ENCODE measurements at places on chromosomes 4 and X.

GRCh38 chr4:26074712-26075430 is 160.9 kb downstream of the SMIM20 start:
- no peak for DNase-seq

DNA sequence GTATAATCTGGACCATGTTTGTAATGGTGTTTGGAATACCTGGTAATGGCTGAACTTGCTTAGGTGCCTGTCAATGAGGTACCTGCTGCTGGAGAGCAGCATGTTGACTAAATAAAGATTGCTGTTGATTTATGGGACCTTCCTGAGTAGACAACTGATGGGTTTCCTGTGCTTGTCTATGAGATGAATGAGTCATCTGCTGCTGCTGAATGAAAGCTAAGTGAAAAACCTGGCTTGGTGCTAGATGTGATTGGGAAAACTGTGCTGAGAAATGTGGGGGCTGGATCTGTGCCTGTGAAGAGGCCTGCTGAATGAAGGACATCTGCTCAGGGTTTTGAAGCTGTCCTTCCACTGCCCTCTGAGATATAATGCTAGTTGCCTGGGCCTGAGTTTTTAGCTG is 69.6 kb downstream of the WNK3 start:
- DNase-seq, result no peak

- DNase-seq, result no peak
Measured at GRCh38 chrX:46687619-46688018, 71.3 kb downstream of the SLC9A7 start.

GRCh38 chr4:2929469-2929868 is 33.7 kb downstream of the NOP14 start:
- no peak for DNase-seq

- DNase-seq, result peak; percentile 70
Measured at GRCh38 chr4:133147921-133148689, 989 bp upstream of the PCDH10 start.

DNA sequence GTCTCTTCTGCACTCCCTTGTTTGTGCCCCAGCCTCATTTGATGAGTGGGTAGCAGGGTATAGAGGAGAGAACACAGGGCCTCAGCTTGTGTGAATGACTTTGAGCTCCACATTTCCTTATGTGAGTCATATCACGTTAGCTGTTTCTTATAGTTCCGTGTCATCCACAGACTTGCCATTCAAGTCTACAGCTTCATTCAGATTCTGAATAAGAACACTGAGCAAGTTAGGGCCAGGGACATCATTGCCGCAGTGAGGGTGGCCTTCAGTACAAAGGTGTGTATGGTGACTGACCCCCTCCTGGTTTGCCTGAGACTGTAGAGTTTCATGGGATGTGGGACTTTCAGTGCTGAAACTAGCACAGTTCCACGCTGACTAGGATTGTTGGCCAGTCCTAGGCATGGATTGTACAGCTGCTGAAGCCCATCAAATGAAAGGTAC is 23.6 kb downstream of the KLF3 start:
- DNase-seq, result no peak

- peak; percentile 10 for DNase-seq
Measured at GRCh38 chrX:58025979-58026378, 115.7 kb upstream of the ZXDA start.

DNA sequence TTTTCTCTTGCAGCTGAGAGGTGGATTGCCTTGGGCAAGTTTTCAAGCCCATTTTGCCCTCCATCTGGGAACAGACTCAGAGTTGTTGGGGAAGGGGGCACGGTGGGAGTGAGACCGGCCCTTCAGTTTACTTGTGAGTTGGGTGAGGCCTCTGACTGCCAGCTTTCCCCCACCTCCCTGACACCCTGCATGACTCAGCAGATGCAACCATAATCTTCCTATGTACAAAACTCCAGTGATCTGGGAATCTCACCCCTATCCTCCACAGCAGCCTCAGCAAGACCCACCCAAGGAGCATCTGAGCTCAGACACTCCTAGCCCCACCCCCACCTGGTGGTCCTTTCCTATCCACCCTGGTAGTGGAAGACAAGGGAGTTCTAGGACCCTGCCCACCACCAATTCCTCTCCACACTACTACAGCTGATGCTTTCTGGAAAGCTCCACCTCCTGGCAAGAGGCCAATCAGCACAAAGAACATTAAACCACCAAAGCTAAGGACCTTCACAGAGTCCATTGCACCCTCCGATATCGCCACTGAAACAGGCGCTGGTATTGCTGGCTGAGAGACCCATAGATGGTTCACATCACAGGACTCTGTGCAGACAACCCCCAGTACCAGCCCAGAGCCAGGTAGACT is 99.4 kb upstream of the STK26 start:
- DNase-seq, result no peak

DNA sequence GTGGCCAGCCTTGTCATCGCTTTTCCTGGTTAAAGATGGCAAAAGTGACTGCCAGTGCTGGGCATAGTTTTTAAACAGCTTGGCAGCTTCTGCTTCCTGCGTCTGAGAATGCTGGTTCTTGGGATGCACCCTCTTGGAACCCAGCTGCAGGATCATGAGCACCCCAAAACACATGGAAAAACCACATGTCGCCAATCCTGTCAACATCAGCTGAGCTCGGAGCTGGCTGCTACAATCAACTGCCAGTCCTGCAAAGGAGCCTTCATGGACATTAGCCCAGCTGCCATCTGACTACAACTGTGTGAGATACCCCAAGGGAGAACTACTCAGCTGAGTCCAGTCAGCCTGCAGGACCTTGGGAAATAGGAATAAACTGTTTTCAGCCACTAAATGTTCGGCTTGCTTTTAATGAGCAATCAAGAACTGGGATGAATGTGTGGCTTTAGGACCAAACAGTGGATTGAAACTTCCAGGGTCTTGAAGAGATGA is 31.0 kb downstream of the OSTC start:
- DNase-seq, result no peak

GRCh38 chr4:113145519-113146291 is 96.3 kb downstream of the ANK2 start:
- no peak for DNase-seq

DNA sequence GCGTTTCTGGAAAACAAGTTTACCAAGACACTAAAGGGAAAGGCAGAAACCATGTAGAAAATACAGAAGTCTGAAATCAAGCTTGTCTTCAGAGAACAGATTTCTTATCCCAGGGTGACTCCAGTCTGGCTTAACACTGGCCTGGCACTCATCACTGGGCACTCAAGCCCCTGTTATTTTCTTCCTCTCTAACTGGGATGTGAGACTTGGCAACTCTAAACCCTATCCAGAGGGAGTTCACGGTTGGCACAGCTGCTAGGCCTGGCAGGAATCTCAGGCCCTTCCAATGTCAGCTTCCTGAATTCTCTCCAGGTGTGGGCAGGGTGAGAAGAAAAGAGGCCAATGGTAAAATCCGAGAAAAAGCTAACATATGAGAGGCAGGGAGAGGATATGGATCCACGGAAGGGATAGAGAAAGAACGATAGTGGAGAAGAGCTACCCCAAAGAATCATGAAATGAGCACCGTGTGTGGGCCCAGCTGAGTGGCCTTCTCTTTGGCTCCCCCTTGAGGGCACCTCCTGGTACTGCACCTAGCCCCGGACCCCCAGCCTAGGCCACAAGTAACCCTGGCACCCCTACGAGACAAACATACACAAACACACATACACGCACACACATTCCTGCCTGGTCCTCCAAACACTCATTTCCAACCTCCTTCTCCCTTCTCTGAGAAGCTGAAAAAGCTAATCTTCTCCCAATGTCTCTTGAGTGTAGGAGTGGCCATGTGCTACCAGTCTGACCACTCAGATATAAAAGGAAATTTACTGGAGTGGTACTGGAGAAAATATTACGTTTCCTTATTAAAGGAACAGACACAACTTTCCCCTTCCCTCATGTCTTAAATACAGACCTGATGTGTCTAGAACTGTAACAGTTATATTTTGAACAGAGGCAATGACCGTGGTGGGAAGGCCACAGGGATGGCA is 16.6 kb upstream of the PTCHD1 start:
- peak; percentile 77 for DNase-seq

DNA sequence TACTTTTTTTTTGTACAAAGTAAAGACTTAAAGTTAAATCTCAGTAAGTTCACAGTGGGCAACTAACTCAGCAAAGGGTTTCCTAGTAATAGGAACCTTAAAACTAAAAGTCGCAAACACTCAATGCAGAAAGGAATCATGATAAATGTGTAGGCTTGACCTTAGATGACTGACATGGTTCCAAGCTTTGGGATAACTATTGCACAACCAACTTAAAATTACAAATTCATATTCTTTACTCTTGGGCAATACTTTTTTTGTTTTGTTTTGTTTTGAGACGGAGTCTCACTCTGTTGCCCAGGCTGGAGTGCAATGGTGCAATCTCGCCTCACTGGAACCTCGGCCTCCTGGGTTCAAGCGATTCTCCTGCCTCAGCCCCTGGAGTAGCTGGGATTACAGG is 8.2 kb downstream of the ELOVL6 start:
- no peak for DNase-seq

DNA sequence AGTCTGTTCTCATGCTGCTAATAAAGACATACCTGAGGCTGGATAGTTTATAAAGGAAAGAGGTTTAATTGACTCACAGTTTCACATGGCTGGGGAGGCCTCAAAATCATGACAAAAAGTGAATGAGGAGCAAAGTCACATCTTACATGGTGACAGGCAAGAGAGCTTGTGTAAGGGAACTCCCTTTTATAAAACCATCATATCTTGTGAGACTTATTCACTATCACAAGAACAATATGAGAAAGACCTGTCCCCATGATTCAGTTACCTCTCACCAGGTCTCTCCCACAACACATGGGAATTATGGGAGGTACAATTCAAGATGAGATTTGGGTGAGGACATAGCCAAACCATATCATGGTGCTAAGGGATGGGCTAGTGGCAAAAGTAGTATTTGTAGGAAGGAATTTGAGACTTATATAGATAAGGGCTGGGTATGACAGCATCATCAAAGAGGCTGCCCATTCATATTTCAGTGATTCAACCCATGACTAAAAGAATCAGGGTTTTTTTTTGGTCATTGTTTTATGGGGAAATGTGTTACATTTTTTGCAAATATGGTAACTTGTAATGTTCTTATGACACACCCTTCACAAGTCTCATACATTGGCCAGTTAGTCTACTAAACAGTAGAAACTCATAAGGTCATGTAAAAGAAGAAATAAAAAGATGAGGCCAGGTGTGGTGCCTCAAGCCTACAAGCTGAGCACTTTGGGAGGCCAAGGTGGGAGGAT is 34.7 kb downstream of the NUP62CL start:
- no peak for DNase-seq

GRCh38 chr4:89514811-89515210 is 207.2 kb upstream of the GPRIN3 start:
- no peak for DNase-seq

DNA sequence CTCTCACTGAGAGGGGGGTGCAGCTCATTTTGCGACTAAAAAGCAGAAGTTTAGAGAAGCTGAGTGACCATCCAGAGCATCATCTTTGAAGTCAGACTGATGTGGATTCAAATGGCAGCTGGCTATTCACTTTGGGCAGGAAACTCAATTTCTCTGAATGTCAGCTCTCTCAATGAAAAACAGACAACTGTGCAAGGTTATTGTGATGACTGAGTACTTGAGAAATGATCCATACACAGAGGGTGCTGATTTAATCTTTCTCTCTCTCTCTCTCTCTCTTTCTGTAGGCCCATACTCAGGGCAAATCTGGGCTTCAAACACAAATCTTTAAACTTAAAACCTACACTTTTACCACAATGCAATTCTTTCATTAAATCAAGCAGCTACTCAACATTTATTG is 185.8 kb upstream of the SLIT2 start:
- DNase-seq, result no peak

GRCh38 chr4:134160211-134160610 is 41.4 kb downstream of the PABPC4L start:
- no peak for DNase-seq

DNA sequence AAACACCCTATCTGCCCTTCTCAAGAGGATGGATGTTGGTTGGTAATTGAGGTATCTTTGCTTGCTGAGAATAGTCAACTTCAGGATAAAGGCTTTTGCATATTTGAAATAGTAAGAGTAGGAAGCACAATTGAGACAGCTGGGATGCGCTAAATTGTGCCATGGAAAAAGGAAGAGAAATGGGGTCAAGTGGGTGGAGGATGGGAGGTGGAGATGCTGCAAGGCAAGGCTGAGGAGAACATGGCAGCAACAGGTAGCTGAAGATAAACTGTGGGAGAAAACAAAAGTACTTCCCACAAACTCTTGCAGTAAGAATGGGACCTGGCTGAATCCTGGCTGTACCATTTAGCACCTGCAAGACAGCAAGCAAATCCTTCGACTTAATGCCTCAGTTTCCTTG is 13.9 kb upstream of the CDS1 start:
- DNase-seq, result no peak

GRCh38 chrX:129512409-129512808 is 10.9 kb downstream of the SMARCA1 start:
- DNase-seq, result no peak

- no peak for DNase-seq
Measured at GRCh38 chr4:15020502-15021286, 18.4 kb downstream of the CPEB2 start.

DNA sequence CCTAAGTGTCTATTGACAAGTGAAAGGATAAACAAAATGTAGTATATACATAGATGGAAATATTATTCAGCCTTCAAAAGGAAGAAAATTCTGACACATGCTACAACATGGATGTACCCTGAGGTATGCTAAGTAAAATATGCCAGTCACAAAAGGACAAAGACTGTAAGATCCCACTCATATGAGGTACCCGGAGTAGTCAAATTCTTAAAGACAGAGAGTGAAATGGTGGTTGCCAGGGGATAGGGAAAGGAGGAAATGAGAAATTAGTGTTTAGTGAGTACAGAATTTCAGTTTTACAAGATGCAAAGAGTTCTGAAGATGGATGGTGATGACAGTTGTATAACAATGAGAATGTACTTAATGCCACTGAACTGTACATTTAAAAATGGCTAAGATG is 102.3 kb upstream of the NAP1L5 start:
- DNase-seq, result no peak

- no peak for DNase-seq
Measured at GRCh38 chr4:182927505-182927904, 10.3 kb upstream of the DCTD start.

- DNase-seq, result no peak
Measured at GRCh38 chr4:120555058-120555457, 367.5 kb downstream of the PRDM5 start.

- DNase-seq, result no peak
Measured at GRCh38 chrX:107135049-107135964, 16.7 kb upstream of the RBM41 start.

- DNase-seq, result no peak
Measured at GRCh38 chr4:79121223-79121622, 182.0 kb upstream of the PAQR3 start.

DNA sequence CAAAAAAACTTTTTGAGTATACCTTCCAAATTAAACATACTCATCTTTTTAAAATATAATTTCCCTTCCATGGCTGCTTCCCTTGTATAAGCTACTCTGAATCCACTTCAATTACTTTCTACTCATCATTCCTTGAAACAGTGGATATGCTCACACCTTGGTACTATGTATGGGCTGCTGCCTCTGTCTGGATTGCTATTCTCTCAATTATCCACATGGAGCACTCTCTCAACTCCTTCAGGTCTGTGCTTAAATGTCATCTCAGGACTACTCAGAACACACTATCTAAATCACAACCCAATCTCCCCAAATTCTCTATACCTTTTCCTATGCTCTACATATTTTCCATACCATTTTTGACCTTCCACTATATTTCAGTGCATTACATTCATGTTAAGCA is 898.9 kb upstream of the EPHA5 start:
- no peak for DNase-seq

GRCh38 chrX:149074398-149074797 is 430.7 kb downstream of the IDS start:
- no peak for DNase-seq
